Activated naive CD4-positive, alpha-beta T cell treated with anti-CD3 and anti-CD28 coated beads for 36 hours (primary cell): ENCODE measurements at places on chromosomes 4 and X.

DNA sequence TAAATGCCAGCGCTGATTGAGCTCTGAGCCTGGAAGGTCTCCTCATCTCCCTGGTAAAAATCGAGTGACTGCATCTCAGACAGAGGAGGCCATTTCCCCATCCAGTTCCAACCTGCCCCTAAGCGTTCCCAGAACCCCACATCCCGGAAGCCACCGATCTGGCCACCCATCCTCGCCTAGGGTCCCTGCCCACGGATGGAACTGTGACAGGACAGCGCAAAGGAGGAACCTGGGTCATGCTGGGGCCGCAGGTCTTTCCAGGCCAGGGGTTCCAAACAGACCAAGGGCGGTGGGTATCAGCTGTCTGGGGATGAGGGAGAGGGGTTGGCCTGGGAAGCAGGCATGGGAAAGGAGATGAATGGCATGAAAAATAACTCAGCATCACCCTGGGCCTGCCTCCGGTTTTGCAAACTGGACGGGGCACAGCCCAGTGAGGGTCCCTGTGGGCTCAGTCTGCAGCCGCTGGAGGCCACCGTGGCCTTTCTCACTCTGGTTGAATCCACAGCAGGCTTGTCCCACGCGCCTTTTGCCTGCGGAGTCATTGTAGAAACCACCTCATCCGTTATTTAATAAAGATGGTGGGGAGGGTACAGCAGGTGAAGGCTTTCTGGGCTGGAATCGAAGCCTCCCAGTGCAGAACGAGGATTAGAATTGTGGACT, 49.1 kb downstream of the ABLIM2 start:
- no peaks in the 10 kb centered on the region for H3K27me3 ChIP-seq
- no peak for DNase-seq
- H3K27ac ChIP-seq = no peak overlapping the region
- no peaks in the 10 kb centered on the region for H3K36me3 ChIP-seq

DNA sequence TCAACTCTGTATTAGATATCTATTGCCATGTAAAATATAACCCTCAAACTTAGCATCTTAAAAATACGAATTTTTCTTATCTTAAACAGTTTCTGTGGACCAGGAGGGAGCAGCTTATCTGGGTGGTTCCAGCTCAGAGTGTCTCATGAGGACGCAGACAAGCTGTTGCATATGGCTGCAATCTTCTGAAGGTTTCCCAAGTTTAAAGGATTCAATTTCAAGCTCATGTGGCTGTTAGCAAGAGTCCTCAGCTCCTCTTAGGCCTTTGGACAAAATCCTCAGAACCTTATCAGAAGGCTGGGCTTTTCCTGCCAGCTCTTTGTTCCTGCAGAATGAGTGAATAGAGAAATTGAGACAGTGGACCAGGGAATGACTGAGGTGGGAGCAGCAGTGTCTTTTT, 2.8 kb upstream of the CTSO start:
- H3K36me3 ChIP-seq = no peaks in the 10 kb centered on the region
- H3K4me3 ChIP-seq = no peak overlapping the region
- DNase-seq = no peak
- peaks cover 15% of the 10 kb centered on the region for H3K4me1 ChIP-seq
- H3K27ac ChIP-seq = no peak overlapping the region

DNA sequence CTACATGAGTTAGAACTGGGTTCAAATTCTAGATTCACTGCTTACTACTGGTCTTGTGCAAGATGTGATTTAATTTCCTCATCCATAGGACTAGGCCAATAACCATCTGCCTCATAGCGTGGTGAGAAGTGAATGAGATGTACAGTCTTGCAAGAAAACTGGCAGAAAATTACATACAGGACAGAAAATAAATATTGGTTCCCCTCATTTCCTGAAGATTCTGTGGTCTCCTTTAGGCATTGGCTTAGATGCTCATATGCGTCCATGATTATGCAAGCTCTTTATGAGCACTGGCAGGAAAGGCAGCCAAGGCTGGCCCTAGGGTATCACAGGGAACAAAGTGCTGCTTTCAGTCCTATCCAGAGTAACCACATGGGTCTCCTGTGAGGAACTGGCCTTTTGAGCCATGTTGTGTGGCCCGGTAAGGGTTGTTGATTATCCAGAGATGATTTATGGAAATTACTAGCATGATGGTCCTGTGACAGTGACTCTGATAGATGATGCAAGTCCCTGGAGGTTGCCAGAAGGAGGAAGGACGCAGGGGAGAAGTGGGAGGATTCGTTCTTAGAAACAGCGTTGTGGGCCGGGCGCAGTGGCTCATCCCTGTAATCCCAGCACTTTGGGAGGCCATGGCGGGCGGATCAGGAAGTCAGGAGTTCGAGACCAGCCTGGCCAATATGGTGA, 9.9 kb upstream of the MOB1B start:
- H3K27me3 ChIP-seq = no peaks in the 10 kb centered on the region
- H3K4me1 ChIP-seq = no peaks in the 10 kb centered on the region
- no peak for DNase-seq

DNA sequence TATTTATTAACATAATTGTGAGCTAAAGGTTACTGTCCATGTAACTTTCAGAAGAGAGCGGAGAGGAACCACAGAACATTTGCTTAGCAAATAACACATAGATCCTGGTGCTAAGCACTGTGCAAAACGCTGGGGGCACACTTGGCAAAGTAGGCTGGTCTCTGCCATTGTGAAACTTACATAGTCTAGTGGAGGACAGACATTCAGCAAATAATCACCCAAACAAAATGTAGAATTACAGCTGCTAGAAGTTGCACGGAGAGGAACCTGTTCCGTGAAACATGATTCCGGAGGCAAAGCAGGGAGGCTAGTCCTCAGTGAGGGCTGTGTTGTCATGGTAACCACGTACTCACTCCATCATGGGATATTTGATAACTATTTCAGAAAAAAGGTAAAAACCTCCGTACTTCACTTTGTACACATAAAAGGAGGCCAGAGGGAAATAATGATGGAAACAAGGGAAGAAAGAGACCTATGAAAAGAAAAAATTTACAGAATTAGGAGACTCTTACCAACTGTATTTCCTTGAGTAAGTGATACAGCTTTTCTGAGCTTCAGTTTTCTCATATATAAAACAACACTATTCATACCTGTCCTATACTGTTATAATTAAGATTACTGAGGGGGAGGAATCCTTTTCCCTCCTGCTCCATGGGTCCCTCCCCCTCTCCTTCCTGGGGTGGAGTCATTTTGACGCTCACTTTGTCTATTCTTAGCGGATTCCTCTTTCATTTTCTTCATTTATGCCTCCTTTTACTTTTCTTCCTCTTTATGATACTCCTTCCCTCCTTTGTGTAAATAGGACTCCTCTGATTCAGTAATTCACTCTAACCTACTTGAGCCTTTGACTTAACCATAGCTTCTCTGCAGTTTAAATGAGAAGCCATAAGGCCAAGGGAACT, 825 bp upstream of the RASGEF1B start:
- H3K27me3 ChIP-seq = no peaks in the 10 kb centered on the region
- peaks cover 29% of the 10 kb centered on the region for H3K4me1 ChIP-seq
- H3K36me3 ChIP-seq = no peaks in the 10 kb centered on the region
- H3K27ac ChIP-seq = peak overlapping the region; percentile 91

DNA sequence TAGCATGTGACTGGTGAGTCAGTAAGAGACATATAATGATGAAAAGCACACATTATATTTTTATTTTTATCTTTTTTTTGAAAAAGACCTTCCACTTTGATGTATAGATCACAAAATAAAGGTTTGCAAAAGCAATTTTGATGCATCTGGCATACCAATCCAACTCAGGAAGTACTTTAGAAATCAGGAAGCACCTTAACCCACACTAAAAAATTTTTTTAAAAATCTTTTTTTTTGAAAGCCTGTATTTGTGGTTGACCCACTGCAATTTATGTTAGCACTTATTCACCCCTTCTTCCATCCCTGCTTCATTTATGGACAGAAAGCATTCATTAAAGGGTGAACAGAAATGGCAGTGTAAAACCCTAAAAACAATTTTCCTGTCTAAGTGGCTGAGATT, 16.6 kb downstream of the TMEM255A start:
- H3K27me3 ChIP-seq = no peaks in the 10 kb centered on the region
- DNase-seq = no peak
- no peaks in the 10 kb centered on the region for H3K36me3 ChIP-seq
- no peak overlapping the region for H3K27ac ChIP-seq
- no peak overlapping the region for H3K4me3 ChIP-seq

DNA sequence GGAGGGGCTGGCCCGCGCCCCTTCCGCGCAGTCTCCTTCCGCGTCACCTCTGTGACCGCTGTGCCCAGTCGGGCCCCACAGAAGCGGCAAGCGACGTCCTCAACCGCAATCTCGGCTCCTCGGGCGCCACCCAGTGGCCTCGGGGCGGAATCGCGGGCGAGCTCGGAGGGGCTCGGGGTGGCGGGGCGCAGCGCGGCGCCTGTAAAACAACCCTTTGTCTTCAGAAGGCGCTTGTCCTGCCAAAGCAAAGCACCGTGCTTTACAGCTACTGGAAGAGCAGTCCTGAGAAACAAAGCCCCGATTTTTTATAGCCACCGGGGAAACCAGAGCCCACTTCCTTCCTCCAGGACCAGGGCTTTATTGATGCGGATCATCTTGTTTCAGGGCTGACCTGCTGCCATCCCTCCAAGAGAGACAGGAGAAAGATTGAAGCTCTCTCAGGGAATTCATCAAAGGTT, 37.3 kb upstream of the CDKN2AIP start:
- peak overlapping the region; percentile 79 for H3K27ac ChIP-seq
- peaks cover 6% of the 10 kb centered on the region for H3K4me1 ChIP-seq
- DNase-seq = peak; percentile 94
- H3K36me3 ChIP-seq = no peaks in the 10 kb centered on the region

- H3K27me3 ChIP-seq = no peaks in the 10 kb centered on the region
- no peak overlapping the region for H3K27ac ChIP-seq
- no peaks in the 10 kb centered on the region for H3K4me1 ChIP-seq
Measured at GRCh38 chrX:50093625-50094024, 107.2 kb downstream of the AKAP4 start.

- no peak overlapping the region for H3K27ac ChIP-seq
- DNase-seq = no peak
- H3K4me1 ChIP-seq = peaks cover 10% of the 10 kb centered on the region
- no peak overlapping the region for H3K4me3 ChIP-seq
- peaks cover 5% of the 10 kb centered on the region for H3K36me3 ChIP-seq
Measured at GRCh38 chr4:169417629-169418282, 147.0 kb upstream of the SH3RF1 start.

- no peak for DNase-seq
- H3K4me3 ChIP-seq = no peak overlapping the region
- peaks cover 12% of the 10 kb centered on the region for H3K36me3 ChIP-seq
- no peak overlapping the region for H3K27ac ChIP-seq
- H3K4me1 ChIP-seq = peaks cover 54% of the 10 kb centered on the region
Measured at GRCh38 chr4:86959588-86960500, 25.0 kb downstream of the AFF1 start.

- peaks cover 25% of the 10 kb centered on the region for H3K36me3 ChIP-seq
- H3K4me1 ChIP-seq = peaks cover 62% of the 10 kb centered on the region
- peak overlapping the region; percentile 91 for H3K4me3 ChIP-seq
Measured at GRCh38 chrX:150692296-150692695, 900 bp upstream of the MTMR1 start.

DNA sequence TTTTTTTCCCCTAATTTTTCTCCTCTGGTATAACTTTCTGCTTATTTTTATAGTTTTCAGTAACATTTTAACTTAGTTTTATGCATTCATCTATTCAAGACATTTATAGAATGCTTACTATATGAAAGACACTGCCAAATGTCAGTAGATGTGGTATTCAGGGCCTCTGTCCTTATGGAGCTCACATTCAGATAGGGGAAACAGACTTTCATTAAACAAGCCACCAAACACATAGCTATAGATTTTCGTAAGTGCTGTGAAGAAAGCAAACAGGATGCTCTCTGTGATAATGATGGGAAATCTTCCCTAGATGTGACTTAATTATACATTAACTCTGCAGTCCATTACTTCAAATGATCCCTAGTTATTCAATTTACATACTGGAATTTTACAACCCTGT, 362.0 kb upstream of the FTHL17 start:
- DNase-seq = no peak
- H3K27ac ChIP-seq = no peak overlapping the region
- no peaks in the 10 kb centered on the region for H3K27me3 ChIP-seq
- no peak overlapping the region for H3K4me3 ChIP-seq

GRCh38 chr4:164012396-164013027, 518.0 kb downstream of the TMA16 start:
- DNase-seq = peak; percentile 52
- H3K27me3 ChIP-seq = no peaks in the 10 kb centered on the region
- H3K27ac ChIP-seq = no peak overlapping the region
- no peak overlapping the region for H3K4me3 ChIP-seq
- no peaks in the 10 kb centered on the region for H3K36me3 ChIP-seq

- no peaks in the 10 kb centered on the region for H3K36me3 ChIP-seq
- H3K4me3 ChIP-seq = no peak overlapping the region
- DNase-seq = no peak
- H3K4me1 ChIP-seq = no peaks in the 10 kb centered on the region
Measured at GRCh38 chr4:16537926-16538325, 311.7 kb upstream of the TAPT1 start.

DNA sequence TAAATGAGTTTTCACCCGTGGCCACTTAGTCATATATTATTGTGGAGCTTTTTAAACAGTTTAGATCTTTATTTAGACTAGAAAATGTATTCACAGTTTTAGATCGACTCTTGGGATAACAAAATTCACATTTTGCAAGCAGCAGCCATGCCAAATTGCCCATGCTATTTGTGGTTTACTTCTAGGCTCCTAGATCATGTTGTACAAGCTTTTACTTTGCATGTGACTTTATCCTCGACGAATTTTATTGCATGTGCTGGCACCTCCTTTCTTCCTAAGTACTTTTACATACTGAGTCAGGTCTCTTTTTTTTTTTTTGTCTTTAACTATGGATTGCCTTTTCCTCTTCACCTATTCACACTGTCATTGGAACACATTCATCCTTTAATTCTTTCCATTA, 23.2 kb downstream of the BBS12 start:
- H3K4me3 ChIP-seq = no peak overlapping the region
- no peak for DNase-seq
- peaks cover 3% of the 10 kb centered on the region for H3K4me1 ChIP-seq

- no peak overlapping the region for H3K4me3 ChIP-seq
- H3K4me1 ChIP-seq = no peaks in the 10 kb centered on the region
- peaks cover 2% of the 10 kb centered on the region for H3K27me3 ChIP-seq
- no peak for DNase-seq
- H3K27ac ChIP-seq = no peak overlapping the region
Measured at GRCh38 chr4:119729835-119730670, 101.4 kb upstream of the PDE5A start.

GRCh38 chrX:149715468-149715867, 3.6 kb downstream of the MAGEA11 start:
- no peak overlapping the region for H3K27ac ChIP-seq
- no peaks in the 10 kb centered on the region for H3K27me3 ChIP-seq
- H3K4me3 ChIP-seq = no peak overlapping the region
- no peak for DNase-seq

GRCh38 chr4:128289523-128290158, 2.0 kb upstream of the PGRMC2 start:
- H3K27me3 ChIP-seq = no peaks in the 10 kb centered on the region
- no peak overlapping the region for H3K27ac ChIP-seq
- peaks cover 20% of the 10 kb centered on the region for H3K4me1 ChIP-seq
- no peak for DNase-seq
